Right renal pelvis (tissue), 4 donors: ENCODE measurements at places on chromosomes 11 and 22. TPM values are rescaled to one million over a fixed set of nuclear protein-coding genes. Genes with fewer than 3 reads are reported as not detected.

DNA sequence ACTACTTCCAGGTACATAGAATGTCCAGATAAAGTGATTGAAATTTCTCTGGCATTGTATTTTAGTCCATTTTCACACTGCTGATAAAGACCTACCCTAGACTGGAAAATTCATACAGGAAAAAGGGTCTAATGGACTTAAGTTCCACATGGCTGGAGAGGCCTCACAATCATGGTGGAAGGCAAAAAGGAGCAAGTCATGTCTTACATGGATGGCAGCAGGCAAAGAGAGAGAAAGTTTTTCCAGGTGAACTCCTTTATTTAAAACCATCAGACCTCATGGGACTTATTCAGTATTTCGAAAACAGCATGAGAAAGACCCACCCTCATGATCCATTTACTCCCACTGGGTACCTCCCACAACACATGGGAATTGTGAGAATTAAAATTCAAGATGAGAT lies 1359.7 kb upstream of the RAG2 start:
- DNase-seq: no peak

DNA sequence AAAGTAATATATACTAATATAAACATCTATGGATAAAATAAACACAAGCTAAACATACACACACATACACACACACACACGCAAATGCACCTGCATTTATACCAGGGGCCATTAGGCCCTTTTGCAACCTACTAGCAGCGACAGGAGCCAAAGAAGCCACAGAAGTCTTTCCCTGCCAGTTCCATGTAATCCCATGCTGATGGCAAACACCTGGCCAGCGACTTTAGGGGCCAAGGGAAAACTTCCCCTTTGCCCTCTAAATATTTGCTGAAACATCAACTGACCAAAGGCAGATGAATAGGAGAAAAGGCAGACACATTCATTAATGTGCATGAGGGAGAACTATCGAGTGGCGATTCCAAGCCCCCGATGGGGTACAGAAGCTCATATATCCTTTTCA lies 14.8 kb upstream of the P2RY2 start:
- no peak for DNase-seq

GRCh38 chr22:42855211-42855610 lies 1.9 kb downstream of the ARFGAP3 start:
- no peak for DNase-seq

DNA sequence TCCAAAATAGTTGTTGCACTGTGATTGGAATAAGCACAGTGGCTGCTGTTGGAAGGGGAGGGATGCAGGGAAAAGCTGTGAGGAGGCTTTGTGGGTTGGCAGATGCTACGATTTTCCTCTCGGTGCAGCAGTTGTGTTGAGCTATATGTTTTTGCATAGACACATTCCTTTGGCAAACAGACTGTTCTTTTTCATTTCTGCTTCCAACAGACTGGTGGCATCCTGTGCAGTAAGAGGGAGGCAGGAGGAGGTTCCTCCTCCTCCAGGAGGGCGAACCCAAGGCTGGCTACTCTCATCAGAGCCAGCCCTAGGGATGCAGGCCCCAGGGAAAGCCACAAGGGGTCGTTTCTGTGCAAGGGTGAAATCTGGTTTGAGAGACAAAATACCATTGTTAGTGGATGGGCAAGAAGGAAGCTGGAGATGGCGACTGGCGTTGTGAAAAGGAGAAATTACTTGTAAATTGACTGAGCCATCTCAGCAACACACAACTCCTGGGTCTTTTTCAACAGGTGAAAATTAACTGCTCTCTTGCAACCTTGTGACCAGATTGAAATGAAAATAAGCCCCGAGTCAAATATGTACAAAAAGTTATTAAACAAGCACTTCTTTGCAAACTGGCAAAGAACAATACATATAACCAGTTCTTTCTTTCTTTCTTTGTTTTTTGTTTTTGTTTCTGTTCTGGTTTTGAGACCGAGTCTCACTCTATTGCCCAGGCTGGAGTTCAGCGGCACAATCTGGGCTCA lies 26.5 kb upstream of the UBASH3B start:
- DNase-seq: no peak

The MPPED1 gene
- polyA plus RNA-seq: 0.89 TPM

GRCh38 chr11:125343718-125344131 lies 152.3 kb downstream of the FEZ1 start:
- no peak for DNase-seq

The BACE1-AS gene
- polyA plus RNA-seq: 19.9 TPM

DNA sequence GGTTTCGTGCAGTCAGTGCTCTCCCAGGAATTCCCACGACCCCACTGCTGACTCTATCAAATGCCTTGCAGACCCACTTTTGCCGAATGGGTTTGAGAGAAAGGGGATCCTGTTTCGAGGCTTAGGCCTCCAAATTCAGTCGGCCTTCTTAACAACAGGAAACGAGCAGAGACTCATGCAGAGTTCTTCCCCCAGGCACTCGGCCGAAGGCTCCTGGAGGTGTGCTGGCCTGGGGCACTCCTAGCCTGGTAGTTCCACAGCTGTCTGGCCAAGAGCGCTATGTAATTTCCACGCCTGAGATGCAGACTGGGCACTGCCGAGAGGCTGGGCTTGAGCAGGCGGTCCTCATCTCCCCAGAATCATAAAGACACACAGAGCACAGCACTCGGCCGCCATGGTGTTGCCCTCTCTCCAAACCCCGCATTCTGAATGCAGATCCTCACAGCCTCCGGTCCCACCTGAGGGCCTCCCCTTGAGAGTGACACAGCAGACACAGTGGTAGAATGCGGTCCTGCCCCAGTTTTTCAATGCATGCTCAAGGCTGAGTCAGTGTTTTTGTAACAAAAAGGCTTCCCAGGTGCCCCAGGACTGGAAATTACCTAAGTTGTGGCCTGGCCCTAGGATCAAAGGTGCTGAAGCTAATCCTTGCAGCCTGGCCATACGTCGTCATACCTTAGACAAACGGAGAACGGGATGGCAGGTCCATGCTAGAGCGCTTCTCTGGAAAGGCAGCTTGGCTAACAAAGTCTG lies 30.2 kb upstream of the BID start:
- DNase-seq: no peak

The APOL5 gene
- not detected for polyA plus RNA-seq

DNA sequence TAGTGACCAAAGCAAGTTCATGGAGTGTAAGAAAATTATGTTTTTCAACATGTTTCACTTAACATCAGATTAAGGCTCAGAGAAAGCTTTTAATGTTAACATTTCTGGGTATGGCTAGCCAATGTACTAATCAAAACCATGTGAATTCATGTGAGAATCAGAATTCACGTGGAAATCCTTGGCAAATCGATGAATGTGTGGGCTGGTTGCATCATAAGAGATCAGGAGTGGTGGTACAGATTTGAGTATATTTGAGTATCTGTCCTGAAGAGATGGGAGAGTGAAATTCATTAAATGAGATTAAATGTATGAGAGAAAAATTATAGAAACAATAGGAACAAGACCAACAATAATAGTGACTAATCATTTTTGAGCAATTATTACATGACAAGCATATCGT lies 638.6 kb upstream of the ANO5 start:
- no peak for DNase-seq

The PHOX2A gene
- not detected for polyA plus RNA-seq

GRCh38 chr11:94932503-94932902 lies 40.9 kb downstream of the CWC15 start:
- no peak for DNase-seq

DNA sequence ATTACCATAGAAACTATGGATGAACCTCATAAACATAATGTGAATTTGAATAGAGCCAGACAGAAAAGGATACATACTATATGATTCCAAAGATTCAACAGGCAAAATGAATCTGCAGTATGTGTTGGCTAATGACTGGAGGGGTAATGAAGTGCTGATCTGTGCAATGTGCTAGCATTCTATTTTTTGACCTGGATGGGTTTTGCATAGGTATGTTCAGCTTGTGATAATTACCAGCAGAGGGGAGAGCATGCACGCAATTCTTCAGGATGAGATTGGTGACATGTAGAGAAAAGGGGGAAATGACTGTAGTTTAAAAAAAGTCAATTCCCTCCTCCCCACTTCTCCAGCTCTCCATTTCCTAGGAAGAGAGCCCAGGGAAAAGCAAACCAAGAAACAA lies 618 bp upstream of the CCDC81 start:
- DNase-seq: no peak

DNA sequence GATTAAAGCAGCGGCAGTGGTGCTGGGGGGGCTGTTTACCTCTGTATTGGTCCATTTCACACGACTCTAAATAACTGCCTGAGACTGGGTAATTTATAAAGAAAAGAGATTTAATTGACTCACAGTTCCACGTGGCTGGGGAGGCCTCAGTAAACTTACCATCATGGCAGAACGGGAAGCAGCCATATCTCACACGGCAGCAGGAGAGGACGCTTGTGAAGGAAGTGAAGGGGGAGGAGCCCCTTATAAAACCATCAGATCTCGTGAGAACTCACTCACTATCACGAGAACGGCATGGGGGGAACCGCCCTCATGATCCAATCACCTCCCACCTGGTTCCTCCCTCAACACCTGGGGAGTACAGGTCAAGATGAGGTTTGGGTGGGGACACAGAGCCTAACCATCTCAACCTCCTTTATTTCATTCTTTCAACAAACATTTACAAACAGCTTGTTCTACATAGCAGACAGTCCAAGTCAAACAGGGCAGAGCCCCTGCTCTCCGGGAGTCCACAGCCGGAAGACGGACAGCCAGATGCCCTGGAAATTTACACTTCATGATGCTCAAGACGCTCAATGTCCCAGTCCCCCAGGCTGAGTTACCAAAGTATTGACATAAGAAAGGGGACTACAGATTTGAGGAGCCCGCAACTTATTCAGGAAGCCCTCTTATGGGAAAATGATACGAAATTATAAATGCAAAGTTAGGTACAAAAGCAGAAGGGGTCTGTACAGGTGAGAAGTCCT lies 26.3 kb upstream of the HMGXB4 start:
- DNase-seq: no peak
